ENCODE measurements at places on chromosomes 1 and 21. TPM values are rescaled to one million over a fixed set of nuclear protein-coding genes. Genes with fewer than 3 reads are reported as not detected.

- no peak for DNase-seq
These were observed 10.6 kb upstream of the FUCA1 start for GRCh38 chr1:23878668-23879067.

DNA sequence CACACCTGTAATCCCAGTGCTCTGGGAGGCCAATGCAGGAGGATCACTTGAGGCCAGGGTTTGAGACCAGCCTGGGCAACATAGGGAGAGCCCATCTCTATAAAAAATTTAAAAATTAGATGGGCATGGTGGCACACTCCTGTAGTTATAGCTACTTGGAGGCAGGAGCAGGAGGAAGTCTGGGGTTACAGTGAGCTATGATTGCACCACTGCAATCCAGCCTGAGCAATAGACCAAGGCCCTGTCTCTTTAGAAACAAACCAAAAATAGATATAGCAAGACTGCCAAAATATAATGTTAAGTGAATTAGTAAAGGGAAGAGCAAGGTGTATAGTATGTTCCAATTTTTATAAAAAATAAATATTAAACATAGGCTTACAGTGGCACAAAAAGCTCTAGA is 28.8 kb downstream of the PLEKHO1 start:
- no peak for DNase-seq

DNA sequence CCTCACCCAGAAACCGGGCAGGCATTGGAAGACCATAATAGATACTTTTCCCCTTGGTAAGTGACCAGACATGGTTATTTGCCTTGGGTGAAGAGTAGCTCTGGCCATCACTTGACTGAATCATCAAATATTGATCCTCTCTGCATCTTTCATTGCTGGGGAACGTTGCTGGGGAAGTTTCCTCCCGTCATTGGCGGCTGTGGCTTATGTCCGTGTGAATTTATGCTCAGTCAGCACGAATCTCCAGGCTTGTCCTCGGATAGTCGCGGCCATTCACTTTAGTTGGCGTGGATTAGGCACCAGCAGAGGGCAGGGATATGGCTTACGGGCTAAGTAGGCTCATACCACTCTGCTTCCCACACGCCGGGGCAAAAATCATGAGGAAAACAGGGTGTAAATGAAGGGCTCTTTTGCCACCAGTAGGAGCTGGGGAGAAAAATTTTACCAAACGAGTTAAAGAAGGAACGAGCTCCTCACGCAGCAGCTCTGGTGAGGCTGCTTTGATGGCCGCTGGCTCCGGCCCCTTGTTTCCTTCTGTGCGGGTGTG is 473.4 kb downstream of the CAMTA1 start:
- DNase-seq, result no peak

GRCh38 chr1:39164256-39164655 is 40.2 kb upstream of the MACF1 start:
- DNase-seq, result no peak

DNA sequence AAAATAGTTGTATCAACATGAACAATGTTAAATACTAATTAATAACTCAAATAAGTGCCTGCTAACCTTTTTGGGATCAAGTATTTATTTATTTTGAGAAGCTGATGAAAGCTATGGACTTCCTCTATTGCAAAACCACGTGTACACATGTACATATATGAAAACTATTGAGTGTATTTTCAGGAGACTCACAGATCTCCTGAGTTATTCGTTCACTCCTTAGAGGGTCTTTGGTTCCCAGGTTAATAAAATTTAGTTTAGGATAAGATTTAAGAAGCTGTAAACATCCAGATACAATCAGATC is 130.5 kb downstream of the DISC1 start:
- no peak for DNase-seq

DNA sequence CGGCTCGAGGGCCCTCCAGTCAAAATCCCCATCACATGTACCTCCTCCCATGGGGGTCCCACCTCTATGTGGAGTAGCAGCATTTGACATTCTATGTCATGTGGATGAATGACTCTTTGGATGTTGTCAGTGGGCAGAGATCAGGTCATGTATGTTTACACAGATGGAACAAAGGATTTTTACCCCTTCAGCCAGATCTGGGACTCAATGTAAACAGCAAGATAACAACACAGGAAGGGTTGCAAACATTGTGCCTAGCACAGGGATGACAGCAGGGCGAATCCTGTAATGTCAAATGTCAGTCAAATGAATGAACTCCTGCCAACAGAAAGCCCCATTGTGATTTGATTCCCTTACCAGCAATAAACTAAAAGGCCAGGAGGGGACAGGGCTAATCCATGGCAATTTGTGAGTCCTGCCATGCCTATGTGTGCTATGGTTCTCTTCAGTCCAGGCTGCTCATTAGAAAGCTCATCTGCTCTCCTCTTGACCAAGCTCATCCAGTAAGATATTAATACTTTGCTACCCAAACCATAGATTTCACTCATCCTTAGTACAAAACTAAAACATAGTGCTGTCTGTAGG is 60.3 kb downstream of the PGBD5 start:
- DNase-seq, result no peak

DNA sequence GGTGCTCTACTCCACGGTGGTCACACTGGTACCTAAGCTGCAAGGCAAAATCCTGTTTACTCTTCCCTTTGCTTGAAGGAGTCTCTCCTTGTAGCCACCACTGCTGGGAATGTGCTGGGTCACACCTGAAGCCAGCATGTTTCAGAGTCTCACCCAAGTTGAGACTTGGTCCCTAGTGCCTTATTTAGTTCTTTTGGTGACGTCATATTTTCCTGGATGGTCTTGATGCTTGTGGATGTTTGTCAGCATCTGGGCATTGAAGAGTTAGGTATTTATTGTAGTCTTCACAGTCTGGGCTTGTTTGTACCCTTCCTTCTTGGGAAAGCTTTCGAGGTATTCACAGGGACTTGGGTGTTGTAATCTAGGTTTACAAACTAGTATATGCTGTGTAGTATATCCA is 5.6 kb upstream of the MTARC2 start:
- no peak for DNase-seq

GRCh38 chr1:30165116-30165515 is 558.3 kb downstream of the MATN1 start:
- DNase-seq, result no peak

GRCh38 chr1:16206547-16207317 is 5.7 kb downstream of the ARHGEF19 start:
- DNase-seq, result peak; percentile 99

- DNase-seq, result no peak
These were observed 119.4 kb downstream of the MRPS6 start for GRCh38 chr21:34192646-34193285.

DNA sequence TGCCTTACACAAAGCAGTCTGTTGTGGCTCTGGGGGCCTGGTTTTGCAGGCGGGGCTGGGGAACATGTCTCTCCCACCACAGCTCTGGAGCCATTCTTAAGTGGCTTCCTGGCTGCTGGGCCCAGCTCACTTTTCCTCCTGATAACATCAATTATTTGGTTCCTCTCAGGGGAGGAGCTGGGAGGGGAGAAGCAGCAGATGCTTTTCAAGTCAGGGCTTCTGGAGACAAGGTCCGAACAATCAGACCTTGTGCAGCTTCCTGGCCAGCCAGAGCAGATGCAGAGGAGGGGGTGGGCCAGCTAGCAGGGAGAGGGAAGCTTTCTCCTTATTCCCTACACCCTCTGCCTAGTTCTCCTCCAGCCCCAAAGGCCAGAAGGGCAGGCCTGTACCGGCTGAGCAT is 3.7 kb upstream of the PAQR6 start:
- DNase-seq, result no peak

The OR2L8 gene
- total RNA-seq, result not detected

Data from upper lobe of right lung (tissue), 1 donor.